ENCODE measurements at places on chromosomes 5 and 9.

- no peak for DNase-seq
Measured at GRCh38 chr9:109652971-109653370, 127.0 kb upstream of the PALM2AKAP2 start.

- no peak for DNase-seq
Measured at GRCh38 chr9:83714329-83714728, 6.6 kb upstream of the UBQLN1 start.

- no peak for DNase-seq
Measured at GRCh38 chr5:142840575-142840974, 70.4 kb downstream of the ARHGAP26 start.

GRCh38 chr5:58849223-58849622 lies 266.3 kb downstream of the RAB3C start:
- DNase-seq: no peak

All from HCT116 (cell line).